ENCODE measurements at places on chromosomes 6 and 20.

DNA sequence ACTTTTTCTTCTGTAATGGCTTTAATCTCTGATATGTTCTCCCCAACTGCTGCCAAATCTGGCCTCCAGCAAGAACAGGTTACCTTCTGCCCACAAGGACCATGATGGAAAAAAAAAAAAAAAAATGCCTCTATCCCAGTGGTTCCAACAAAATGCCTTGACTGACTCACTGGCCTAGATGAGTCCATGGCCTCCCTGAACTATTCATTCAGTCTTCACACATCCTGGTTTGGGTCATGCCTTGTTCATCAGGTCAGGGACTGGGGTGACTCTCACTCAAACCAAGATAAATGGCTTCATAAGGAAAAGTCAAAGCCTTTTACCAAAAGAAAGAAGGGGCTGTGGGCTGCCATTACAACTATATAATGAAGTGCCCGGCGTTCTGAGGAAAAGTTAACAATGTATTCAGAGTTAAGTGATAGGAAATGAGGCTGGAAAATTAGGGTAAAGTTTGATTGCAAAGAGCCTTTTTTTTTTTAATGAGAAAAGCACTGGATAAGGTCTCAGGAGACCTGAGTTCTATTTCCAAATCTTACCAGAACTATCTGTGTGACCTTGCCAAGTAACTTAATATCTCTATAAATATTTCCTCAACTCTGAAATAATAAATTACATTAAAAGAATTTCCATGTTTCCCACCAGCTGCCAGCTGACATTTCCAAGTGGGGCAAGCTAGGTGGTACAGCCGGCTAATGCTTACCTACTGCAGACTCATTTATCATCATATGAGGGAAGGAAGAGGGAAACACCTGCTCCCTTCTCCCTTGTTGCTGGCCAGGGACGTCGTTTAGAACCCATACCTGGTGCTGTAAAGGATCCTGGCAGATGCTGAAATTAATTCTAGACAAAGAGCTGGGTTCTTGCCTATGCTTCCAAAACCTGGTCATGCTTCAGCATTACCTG, 380.0 kb upstream of the MARCKS start:
- no peak for DNase-seq

GRCh38 chr6:166304106-166304505, 4.1 kb downstream of the PRR18 start:
- no peak for DNase-seq

DNA sequence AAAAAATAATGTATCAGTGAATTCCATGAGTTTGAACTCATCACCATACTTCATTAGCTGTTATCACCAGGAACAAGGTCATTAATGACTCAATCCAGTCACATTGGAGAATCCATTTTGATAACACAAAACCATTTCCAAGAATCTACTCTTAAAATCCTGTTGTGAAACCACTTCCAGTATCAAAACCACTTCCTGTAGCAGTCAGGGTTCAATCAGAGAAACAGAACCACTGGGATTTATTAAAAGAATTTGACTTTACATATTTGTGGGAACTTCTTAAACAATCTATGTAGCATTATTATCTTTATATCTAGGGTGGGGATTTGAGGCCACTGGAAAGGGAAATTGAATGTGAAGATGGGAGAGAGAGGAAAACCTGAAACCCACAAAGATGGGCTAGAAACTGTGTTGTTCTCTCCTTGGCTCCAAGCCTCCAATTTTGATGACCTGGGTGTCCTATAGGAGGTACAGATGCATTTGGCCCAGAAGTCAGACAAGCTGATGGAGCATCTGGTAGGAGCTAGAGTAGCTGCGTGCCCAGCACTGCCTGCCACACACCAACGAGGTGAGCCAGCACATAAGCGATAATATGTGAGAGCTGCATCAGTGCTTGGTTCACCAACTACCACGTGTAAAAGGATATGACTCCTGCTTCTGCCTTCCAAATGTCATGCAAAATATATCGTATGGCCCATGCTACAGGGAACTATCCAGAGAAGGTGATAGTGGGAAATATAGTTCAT, 117.0 kb downstream of the TMEM200A start:
- no peak for DNase-seq

DNA sequence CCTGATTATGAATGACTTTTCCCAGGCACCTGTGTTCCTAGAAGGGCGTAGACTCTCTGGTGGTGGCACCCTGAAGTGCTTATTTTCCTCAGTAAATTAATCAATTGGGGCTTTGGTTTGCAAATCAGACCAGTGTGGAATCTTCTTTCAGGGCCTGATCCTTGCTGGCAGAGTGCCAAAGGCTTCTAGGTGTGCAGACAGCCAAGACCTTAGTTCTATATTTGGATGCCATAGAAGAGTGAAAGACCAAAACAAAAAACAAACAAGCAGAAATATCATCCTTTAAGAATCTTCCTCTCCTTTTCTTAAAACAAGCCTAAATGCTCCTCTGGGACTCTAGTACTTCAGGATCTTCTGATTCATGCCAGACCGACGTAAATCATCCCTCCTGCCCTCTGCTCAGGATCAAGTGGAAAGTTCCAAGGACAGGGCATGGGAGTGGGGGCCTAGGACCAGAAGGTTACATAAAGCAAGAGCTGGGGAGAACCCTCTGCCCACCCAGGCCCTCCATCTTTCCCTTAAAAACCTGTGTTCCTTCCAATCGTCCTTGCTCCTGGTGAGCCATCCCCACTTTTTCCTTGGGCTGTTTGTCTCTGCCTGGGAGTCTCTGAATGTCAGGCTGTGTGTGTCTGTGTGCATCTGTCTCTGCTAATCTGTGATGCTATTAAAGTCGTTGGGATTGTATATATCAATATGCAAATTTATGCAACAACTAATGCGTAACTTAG, 70.5 kb upstream of the MYLIP start:
- DNase-seq = no peak

DNA sequence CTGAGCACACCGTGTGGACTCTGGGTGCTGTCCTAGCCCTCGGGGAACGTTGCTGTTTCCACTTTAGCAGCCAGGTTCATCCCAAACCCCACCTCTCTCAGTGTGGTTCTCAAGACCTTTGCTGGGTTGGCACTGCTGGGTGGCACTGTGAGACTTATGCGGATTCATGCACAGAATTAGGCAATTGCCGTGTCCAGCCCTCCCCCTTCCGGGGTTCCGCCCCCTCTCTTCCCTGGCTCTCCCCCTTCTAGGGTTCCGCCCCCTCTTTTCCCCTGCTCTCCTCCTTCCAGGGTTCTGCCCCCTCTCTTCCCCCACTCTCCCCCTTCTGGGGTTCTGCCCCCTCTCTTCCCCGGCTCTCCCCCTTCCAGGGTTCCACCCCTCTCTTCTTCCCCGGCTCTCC, 39.8 kb upstream of the SLCO4A1 start:
- no peak for DNase-seq

DNA sequence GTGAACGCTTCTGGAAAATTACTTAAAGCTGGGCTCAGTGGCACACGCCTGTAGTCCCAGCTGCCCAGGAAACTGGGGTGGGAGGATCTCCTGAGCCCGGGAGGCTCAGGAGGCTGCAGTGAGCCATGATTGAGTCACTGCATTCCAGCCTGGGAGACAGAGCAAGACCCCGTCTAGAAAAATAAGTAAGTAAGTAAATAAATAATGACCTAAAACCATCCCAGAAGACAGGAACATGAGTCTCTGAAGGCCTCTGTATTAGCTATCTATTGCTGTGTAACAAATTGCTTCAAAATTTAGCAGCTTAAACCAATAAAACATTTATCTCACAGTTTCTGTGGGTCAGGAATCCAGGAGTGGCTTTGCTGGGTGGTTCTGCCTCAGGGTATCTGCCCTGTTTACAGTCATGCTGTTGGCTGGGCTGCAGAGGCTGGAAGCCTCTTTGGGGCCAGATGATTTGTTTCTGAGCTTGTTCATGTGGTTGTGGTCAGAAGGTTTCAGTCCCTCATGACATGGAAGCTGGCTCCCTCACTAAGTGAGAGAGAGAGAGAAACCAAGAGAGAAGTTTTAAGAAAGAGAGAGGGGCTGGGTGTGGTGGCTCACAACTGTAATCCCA, 48.4 kb upstream of the NCOA3 start:
- DNase-seq = no peak

- DNase-seq = no peak
Measured at GRCh38 chr6:4380881-4381281, 245.5 kb upstream of the ECI2 start.

DNA sequence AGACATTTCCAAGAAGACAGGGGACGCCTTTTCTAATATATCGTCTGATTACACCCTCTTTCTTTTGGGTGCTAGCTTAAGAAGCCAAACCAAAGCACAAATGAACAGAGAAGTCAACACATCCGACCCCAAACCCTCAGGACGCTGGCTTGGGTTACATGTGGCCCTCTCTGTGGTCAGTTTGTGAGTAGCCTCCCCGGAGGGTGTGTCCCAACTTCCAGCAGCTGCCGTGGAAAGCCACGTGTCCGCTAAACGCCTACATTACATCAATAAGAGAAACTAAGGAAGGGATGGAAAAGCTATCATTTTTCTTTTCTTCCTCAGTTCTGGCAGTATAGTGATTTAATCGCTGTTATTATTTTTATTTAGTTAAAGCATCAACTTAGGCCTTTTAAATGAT, 487 bp upstream of the BMP6 start:
- DNase-seq = no peak

All from cortex of kidney (tissue), 1 donor.